ENCODE measurements at places on chromosomes 16 and 17.

- H3K27ac ChIP-seq, result no peak overlapping the region
- H3K4me1 ChIP-seq, result no peaks in the 10 kb centered on the region
- no peak for DNase-seq
- no peaks in the 10 kb centered on the region for H3K27me3 ChIP-seq
- peaks cover 23% of the 10 kb centered on the region for H3K36me3 ChIP-seq
Measured at GRCh38 chr16:75402821-75403475, 30.4 kb downstream of the CFDP1 start.

DNA sequence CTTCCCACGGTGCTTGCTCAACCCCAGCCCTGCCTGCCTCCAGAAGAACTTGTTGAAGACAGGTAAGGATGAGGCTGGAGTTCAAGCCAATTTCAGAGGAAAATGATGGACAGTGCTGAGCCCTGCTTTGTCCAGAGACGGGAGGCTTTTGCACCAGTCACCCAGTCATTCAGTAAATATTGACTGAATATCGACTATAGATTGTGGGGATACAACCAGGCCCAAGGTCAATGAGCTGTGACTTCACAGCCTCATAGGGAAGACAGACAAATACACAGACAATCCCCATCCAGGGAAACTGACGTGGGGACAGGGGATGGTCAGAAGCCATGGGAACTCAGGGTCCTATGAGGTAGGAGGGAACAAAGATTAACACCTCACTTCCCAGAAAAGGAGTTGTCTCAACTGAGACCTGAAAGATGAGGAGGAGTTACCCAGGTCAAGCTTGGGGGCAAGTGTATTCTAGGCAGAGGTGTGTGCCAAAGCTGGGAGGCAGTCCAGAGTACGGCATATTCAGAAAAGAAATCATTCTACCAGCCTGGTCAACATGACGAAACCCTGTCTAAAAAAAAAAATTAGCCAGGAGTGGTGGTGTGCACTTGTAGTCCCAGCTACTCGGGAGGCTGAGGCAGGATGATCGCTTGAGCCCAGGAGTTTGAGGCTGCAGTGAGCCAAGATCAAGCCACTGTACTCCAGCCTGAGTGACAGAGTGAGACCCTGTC, 5.9 kb upstream of the DOC2A start:
- no peak for DNase-seq
- no peak overlapping the region for H3K27ac ChIP-seq
- no peaks in the 10 kb centered on the region for H3K36me3 ChIP-seq
- H3K4me1 ChIP-seq, result peaks cover 15% of the 10 kb centered on the region
- H3K27me3 ChIP-seq, result peaks cover 6% of the 10 kb centered on the region

DNA sequence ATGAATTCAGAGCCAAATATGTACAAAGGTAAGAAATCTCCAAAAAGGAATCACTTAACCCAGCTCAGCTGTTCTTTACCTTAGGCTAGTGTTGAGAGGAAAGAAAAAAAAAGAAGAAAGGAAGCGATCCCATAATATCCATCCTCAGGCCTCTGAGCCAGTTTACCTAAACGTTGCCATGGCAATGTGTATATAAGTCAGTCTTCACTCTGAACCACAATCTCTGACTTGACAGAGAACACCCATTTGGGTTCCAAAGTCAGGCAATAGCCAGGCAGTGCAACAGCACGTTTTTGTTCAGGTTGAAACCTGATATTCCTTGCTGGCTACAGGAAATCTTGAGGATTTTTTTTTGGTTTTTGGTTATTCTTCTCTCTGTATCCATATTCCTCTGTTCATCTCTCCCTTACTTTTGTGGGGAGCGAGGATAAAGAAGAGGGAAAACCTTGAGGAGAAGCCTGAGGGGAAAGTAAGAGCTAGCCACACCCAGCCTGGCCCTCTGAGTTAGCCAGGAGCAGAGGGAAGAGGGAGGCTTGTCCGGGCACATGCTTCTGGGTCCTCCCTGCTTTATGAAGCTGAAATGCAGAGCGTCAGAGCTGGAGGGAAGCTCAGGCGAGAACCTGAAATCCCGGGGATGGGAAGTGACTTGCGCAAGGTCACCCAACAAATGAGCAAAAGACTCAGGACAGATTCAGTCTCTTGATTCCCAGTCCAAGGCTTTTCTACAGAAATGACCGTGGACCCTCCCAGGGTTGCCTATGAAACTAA, 152.7 kb downstream of the SOX9 start:
- peaks cover 5% of the 10 kb centered on the region for H3K27me3 ChIP-seq
- no peak overlapping the region for H3K27ac ChIP-seq
- H3K4me1 ChIP-seq, result no peaks in the 10 kb centered on the region
- no peaks in the 10 kb centered on the region for H3K36me3 ChIP-seq
- DNase-seq, result no peak

GRCh38 chr17:20073055-20073979, 64.2 kb downstream of the SPECC1 start:
- H3K4me1 ChIP-seq, result peaks cover 28% of the 10 kb centered on the region
- no peak overlapping the region for H3K27ac ChIP-seq
- no peaks in the 10 kb centered on the region for H3K27me3 ChIP-seq
- H3K4me3 ChIP-seq, result peak overlapping the region; percentile 39
- DNase-seq, result peak; percentile 13
- no peaks in the 10 kb centered on the region for H3K36me3 ChIP-seq

GRCh38 chr17:78726513-78726912, 55.6 kb downstream of the CYTH1 start:
- H3K4me1 ChIP-seq, result peaks cover 93% of the 10 kb centered on the region
- H3K36me3 ChIP-seq, result peaks cover 47% of the 10 kb centered on the region
- H3K27ac ChIP-seq, result peak overlapping the region; percentile 14
- no peak for DNase-seq

DNA sequence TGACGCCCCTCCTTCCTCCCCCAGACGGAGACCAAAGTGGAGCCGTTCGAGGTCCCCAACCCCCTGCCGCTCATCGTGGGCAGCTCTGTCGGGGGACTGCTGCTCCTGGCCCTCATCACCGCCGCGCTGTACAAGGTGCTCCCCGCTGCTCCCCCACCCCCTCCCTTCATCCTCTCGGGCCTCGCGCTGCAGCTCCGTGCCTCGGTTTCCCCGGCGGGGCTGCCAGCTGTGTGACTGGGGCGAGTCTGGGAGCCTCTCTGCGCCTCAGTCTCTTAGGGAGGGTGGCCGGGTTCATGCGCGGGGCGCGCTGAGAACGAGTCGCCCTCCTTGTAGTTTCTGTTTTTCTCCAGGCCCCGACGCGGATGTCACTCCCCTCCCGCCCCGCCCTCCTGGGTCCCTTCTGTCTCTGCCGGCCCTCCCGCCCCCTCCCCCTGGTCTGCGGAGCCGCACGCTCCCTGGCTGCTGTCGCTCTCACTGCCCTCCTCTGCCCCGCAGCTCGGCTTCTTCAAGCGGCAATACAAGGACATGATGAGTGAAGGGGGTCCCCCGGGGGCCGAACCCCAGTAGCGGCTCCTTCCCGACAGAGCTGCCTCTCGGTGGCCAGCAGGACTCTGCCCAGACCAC, 23.7 kb upstream of the ITGAX start:
- no peaks in the 10 kb centered on the region for H3K27me3 ChIP-seq
- no peaks in the 10 kb centered on the region for H3K36me3 ChIP-seq
- peak overlapping the region; percentile 61 for H3K4me3 ChIP-seq
- H3K27ac ChIP-seq, result no peak overlapping the region

DNA sequence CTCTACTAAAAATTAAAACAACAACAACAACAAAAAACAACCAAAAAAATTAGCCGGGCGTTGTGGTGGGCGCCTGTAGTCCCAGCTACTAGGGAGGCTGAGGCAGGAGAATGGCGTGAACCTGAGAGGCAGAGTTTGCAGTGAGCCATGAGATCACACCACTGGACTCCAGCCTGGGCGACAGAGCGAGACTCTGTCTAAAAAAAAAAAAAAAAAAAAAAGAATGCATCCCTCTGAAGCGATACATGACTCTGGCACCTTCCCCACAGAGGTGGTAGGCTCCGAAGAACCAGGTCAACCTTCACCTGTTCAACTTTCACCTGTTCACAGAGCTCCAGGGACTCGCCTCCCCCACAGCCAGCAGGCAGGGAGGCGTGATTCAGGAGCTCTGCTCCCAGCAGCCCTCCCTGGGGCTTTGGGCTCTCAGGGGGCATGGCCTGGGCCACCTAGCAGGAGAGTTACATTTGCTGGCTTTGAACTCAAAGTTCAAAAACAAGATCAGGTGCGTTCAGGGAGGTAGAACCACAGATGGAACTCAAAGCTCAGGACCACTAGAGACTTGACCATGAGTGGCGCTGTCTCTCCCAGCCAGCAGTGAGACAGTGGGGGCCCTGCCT, 5.6 kb downstream of the VAC14 start:
- H3K27ac ChIP-seq, result no peak overlapping the region
- DNase-seq, result no peak
- no peak overlapping the region for H3K4me3 ChIP-seq
- peaks cover 22% of the 10 kb centered on the region for H3K36me3 ChIP-seq
- peaks cover 10% of the 10 kb centered on the region for H3K4me1 ChIP-seq

DNA sequence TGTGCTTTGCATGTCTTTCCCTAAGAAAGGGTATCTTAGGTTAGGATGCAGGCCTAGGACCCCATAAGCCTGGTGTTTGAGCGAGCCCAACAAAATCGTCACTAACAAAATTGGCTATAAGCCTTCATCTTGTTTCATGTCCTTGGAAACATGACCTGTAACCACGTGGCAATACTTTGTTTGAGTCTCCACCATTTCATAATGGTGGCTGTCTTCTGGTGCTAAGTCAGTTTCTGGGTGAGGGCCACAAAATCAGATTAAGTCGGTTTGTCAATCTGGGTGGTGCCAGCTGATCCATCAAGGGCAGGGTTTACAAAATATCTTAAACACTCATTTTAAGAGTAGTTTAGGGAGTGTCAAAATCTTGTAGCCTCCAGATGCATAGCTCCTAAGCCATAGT, 33.0 kb downstream of the C16orf54 start:
- no peaks in the 10 kb centered on the region for H3K36me3 ChIP-seq
- DNase-seq, result no peak
- no peaks in the 10 kb centered on the region for H3K27me3 ChIP-seq
- peaks cover 9% of the 10 kb centered on the region for H3K4me1 ChIP-seq

GRCh38 chr16:54160252-54160860, 126.2 kb downstream of the IRX3 start:
- no peaks in the 10 kb centered on the region for H3K36me3 ChIP-seq
- H3K27ac ChIP-seq, result no peak overlapping the region
- no peak for DNase-seq
- no peaks in the 10 kb centered on the region for H3K27me3 ChIP-seq
- no peaks in the 10 kb centered on the region for H3K4me1 ChIP-seq

DNA sequence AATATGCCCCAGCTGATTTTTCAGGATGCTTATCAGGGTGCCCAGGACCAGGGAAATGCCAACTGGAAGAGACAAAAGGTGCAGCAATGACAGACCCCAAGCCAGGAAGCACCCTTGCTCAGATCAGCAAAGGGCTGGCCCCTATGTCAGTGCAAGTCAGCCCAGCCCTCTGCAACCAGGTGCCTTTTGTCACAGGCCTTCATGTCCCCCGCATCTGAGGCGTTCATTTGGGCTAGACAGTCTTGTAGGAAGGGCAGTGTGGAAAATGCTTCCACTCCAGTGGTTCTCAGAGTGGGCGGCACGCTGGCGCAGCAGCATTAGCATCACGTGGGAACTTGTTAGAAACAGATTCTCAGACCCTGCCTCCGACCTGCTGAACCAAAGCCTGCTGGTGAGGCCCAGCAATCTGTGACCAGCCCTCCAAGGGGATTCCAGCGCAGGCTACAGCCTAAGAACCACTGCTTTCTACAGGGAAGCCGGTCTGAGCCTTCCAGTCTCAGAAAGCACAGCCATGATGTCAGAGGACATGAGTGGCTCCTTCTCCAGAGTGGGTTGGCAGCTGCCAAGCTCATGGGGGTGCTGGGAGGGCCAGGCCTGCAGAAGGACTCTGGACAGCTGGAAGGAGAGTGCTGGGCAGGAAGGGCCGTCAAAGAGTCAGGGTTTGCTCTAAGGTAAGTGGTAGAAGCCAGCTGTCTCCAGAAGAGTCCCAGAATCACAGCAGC, 13.1 kb downstream of the SLC47A2 start:
- no peaks in the 10 kb centered on the region for H3K36me3 ChIP-seq
- no peaks in the 10 kb centered on the region for H3K4me1 ChIP-seq
- no peak overlapping the region for H3K4me3 ChIP-seq
- H3K27me3 ChIP-seq, result no peaks in the 10 kb centered on the region

DNA sequence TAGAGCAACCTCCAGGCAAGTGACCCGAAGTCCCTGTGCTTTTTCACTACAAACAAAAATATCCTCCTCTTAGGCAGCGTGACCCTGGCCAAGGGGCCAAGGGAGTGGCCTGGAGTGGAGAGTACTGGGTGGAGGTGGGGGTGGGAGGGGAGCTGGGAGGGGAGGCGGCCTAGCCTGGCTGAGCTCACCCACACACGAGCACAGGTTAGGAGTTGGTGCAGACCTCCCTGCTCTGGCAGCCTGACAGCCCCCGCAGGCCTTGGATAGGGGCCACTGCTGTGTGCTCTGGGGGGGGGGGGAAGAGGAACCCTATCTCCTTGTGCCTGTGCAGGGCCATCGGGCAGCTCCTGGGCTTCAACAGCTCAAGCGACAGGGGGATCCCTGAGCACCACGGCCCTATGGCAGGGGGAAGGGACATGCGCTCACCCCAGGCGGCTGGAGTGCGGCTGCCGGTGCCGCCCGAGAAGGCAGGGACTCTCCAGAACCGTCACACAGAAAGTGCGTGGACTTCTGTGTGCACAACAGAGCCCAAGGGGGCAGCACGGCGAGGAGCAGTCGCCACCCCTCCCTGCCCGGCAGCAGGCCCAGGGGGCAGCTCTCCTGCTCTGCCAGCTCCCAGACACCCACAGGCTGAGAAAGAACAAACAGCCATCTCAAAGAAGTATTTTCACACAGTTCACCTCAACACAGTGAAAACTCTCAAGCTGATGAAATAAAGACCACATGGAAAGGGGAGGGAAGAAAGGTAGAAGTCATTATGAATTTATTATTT, 13.3 kb downstream of the SLC16A3 start:
- H3K4me3 ChIP-seq, result no peak overlapping the region
- H3K4me1 ChIP-seq, result peaks cover 74% of the 10 kb centered on the region
- DNase-seq, result no peak

DNA sequence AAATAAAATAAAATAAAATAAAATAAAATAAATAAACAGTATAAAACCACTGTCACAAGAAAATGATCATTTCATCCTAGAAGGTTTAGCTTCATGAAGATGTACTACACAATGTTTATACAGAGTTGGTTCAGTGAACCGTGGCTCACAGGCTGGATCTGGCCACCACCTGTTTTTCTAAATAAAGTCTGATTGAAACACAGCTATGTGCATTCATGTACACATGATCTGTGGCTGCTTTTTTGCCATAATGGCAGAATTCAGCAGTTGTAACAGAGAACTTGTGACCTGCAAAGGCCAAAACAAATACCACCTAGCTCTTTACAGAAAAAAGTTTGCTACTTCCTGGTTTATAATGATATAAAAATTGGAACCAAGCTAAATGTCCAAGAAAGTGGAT, 12.6 kb upstream of the RPRML start:
- H3K4me3 ChIP-seq, result no peak overlapping the region
- H3K27ac ChIP-seq, result no peak overlapping the region
- H3K36me3 ChIP-seq, result no peaks in the 10 kb centered on the region
- DNase-seq, result no peak
- no peaks in the 10 kb centered on the region for H3K27me3 ChIP-seq

GRCh38 chr16:72604375-72604774, 432.4 kb upstream of the PMFBP1 start:
- no peak overlapping the region for H3K4me3 ChIP-seq
- H3K27me3 ChIP-seq, result no peaks in the 10 kb centered on the region
- no peaks in the 10 kb centered on the region for H3K36me3 ChIP-seq

Data from CD4-positive, alpha-beta T cell (primary cell).